BE2C (cell line): ENCODE measurements at places on chromosomes 3 and 15.

DNA sequence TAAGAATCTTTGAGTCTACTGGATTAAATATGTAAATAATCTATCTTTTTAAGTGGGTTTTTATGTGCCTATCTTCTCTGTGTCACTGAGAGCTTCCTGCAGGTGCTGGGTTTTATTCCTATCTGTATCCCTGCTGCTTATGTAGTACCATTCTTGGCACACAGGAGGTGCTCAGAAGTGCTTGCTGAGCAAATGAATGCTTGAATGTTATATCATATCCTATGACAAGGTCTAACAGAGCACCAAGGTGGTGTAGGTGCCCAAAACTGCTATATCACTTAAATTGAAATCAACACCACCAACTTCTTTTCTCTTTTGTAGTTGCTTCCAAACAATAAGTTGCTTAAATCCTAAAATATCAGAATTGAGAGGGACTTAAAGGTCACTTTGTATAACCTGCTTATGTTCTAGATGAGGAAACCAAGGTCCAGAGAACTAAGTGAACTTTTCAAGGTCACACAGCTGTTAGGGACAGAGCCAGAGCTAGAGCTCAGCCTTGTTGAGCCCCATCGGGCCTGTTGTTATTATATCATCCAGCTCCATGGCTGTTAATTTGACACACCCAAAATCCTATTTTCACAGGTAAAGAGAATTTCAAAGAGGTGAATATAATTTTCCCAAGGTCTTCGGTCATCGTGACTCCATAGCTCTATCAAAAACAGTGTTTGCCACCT lies 46.0 kb downstream of the CCNL1 start:
- no peak for DNase-seq

DNA sequence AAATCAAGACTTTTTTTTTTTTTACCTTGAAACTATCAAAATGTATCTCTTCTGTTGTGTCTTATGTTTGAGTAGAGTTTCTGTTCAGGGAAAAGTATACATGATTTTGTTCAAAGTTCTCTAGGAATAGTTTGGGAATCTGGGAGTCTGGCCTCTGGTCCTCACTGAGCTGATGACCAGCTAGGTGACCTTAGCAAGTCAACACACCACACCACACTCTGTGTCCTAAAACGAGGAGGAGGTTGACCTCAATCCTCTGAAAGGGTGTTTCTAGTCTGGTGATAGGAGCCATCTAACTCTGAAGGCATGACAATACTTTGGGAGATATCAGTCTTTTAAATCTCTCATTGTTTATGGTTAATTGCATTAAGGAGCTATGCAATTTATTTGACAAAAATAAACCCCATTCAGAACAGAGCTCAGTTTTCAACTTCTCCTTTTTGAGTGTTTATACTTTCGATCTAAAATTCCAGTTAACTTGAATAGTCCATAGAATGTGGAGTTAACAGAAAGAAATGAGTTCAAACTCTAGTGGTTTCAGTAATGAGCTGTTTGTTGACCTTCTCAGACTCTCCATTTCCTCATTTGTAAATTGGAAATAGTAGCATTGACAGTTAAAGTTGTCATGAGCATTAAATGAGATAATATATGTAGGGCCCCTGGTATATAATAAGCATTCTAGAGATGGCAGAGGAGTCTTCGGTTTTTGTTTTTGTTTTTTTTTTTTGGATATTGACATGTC lies 112.2 kb upstream of the LRRN1 start:
- DNase-seq = no peak

DNA sequence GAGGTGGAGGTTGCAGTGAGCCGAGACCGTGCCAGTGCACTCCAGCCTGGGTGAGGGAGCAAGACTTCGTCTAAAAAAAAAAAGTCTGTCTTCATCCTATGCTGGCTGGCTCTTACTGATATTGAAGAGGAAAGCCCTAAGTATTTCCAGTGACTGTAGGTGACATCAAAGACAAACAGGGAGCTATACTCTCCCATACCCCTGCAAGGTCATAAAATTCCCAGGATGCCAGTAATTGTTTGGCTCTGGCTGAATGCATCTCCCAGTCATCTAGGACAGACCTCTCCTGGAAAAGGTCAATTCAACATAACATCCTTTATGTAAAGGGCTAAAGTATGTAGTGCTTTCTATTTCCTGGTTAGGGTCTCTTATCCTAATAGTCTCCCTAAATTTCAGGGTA lies 8.0 kb downstream of the ZBBX start:
- DNase-seq = no peak

DNA sequence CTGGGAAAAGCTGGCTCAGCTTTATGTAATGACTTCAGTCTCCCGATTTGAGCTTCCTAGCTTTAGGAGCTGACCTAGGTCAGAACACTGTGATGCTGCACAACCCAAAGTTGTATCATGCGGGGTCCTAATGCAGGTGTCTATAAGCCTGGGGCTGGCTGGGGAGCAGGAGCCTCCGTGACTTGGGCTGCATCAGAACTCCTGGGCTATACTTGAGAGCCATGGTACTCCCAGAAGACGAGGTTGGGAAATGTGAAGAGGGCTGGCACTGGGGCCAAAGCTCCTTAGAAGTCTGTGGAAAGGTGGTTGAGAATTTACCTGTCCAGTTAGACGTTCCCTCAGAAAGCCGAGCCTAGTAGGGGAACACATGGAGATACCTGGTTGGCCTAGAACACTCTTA lies 57.0 kb downstream of the BSN start:
- no peak for DNase-seq

DNA sequence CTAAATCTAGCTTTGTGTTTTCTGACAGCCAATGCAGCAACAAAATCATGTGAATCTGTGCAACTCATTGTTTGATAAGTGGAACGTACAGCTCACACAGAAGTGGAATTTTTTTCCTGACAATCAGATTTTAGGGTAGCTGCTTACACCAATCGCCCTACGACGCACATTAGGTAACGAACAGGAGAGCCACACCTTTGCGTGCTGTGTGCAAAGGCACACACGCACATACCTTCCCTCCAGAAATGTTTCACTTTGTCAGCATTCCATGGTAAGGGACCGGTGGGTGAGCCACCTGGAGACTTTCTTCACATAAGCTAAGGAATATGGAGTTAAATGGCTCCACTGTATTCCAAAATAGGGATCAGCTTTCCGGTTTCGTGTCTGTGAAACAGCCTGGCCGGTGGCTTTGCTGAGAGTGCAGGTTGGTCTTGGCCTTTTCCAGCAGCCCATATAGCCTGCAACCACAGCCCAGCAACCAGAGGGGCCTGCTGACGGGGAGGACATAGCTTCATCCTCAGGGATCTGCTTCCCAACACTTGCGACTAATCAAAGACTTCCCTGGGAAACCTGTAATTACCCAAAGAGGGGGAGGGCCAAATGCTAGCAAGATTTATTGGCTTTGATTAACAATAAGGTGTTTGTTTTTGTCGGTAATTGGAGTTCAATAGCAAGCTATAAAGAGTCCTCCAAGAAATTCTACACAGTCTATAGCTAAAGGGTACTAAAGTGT lies 145.3 kb downstream of the ADAMTS17 start:
- no peak for DNase-seq

GRCh38 chr3:189143771-189144170 lies 28.0 kb upstream of the TPRG1 start:
- no peak for DNase-seq

GRCh38 chr3:52707585-52707984 lies 1.7 kb downstream of the SPCS1 start:
- no peak for DNase-seq

- DNase-seq = no peak
Measured at GRCh38 chr3:25817107-25817506, 27.2 kb downstream of the OXSM start.

DNA sequence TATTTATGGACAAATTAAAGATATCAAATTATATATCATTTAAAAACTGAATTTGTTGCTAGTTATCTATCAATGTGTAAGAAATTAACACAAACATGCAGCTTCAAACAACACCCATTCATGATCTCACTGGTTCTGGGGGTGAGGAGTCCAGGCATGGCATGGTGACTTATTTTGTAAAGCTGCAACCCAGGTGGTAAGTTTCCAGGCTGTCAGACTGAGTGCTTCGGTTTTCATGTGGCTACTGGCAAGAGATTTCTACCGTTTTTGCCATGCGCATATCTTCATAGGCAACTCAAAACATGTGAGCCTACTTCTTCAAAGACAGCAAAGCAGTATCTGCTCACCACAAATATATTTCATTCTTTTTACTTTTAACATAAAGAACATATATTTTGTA lies 364.3 kb upstream of the BCHE start:
- no peak for DNase-seq

- peak; percentile 72 for DNase-seq
Measured at GRCh38 chr3:69385723-69386555, at the start of gene FRMD4B. FRMD4B (minus strand) TSS chr3:69386088; CDS start chr3:69385989, 99 bp downstream.

DNA sequence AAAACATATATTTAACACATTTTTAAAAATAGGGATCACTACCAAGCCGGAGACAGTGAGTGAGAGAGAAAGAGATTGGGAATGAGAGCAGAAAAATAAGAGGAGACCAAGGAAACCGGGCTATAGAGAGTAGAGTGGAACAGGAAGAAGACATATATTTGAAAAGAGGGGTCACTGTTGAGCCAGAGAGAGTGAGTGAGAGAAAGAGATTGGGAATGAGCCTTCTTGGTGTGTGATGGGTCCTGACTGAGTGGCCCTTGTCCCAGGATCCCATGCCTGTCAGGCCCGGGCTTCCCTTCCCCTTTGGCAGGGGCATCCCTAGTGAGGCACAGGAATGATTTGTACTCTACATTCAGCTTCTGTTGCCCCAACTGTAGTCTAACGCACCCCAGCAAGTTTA lies 646.6 kb downstream of the NTRK3 start:
- no peak for DNase-seq

DNA sequence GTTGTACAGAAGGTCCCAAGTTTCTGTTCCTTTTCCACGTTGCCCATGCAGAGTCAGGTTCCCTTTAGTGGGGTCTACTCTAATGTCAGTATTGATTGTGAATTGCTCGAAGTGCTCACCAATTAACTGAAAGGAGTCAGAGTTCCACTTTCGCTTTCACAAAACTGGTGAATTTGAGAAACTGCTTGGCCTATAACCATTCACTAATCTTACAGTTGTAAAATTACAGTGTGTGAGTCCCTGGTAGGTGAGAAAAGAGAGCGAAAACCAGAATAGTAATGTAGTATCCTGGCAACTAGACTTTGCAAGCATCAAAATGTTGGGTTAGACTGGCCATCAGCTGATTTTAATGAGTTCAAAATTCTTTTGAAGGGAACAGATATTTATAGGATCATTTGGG lies 237.5 kb upstream of the CHRM5 start:
- DNase-seq = no peak

GRCh38 chr15:95829062-95829461 lies 501.4 kb upstream of the NR2F2 start:
- DNase-seq = no peak

DNA sequence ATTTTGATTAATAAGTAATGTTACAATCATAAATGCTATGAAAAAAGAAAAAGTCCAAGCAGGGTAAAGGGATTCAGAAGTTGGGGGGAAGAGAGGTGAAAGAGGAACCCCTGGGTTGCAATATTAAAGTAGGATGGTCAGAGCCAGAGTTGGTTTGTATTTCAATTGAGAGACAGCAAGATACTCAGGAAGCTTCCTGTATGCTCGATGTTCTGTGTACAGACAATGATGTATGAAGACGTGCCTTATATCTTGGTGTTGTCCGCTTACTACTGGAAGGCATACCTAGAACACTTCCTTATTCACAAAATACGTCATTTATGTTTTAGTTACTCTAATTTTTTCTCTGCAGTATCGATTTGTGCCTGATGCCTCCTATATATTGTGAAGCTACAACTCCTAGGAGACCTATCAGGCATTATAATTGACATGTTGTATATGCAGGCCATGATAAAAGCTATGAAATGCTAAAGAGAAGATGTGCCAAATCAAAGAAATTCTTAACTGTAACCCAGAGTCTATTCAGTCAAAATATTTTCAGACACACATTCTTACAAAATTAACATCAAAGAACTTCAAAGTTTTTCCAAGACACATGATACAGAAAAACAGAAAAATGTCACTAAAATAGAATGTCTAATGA lies 87.5 kb downstream of the TBL1XR1 start:
- DNase-seq = no peak

- DNase-seq = no peak
Measured at GRCh38 chr3:2826453-2826852, 283.7 kb downstream of the IL5RA start.
